ENCODE measurements at places on chromosomes 7 and 10.

DNA sequence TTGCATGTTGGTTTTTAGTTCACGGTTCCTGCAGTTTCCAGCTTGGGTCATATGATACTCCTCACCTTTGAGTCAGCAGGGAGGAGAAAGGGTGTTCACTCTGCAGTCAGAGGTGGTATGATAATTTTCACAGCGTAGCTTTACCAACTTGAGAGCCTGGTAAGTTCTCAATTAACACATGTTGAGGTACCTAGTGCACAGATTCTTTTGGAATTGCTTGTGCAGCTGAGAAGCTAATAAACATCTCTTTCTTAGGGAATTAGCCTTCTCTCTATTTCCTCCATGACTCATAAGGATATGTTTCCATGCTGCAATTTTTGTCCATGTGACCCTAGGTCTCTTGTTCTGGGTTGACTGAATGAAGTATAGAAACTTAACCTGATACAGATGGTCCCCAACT lies 166.6 kb downstream of the KIF20B start:
- no peak for DNase-seq

DNA sequence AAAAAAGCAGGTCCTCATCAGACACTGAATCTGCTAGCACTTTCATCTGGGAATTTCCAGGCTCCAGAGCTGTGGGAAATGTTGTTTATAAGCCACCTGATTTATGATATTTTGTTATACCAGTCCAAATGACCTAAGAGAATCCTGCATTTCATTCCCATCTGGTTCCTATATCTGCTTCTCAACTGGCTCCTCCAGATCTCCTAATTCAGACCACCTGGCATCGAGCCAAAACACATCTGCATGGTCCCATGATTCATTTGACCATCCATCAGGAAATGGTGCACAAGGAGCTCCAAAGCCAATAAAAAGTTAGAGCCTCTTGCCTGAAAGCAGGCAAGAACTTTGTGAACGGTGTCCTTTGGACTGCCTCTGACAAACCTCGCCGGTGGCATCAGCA lies 108.9 kb downstream of the IPMK start:
- no peak for DNase-seq

DNA sequence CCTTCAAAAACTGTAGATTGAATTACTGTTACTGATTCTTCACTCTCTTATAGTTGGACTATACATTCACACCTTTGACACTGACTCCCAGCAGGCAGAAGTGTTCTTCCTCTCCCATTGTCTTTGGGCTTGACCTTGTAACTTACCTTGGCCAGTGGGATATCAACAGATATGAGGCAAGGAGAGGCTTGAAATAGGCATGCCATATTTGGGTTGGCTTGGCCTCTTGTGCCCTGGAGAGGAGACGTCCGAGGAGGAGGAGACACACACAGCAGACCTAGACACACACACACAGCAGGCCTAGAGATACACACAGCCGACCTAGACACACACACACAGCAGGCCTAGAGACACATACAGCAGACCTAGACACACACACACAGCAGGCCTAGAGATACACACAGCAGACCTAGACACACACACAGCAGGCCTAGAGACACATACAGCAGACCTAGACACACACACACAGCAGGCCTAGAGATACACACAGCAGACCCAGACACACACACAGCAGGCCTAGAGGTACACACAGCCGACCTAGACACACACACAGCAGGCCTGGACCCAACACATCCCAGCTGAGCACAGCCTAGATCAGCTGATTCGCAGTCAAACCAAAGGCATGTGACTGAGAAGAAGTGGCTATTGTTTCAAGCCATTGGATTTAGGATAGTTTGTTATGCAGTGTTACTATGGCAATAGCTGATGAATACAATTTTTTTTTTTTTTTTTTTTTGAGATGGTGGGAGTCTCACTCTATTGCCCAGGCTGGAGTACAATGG lies 12.5 kb upstream of the GNA12 start:
- no peak for DNase-seq

DNA sequence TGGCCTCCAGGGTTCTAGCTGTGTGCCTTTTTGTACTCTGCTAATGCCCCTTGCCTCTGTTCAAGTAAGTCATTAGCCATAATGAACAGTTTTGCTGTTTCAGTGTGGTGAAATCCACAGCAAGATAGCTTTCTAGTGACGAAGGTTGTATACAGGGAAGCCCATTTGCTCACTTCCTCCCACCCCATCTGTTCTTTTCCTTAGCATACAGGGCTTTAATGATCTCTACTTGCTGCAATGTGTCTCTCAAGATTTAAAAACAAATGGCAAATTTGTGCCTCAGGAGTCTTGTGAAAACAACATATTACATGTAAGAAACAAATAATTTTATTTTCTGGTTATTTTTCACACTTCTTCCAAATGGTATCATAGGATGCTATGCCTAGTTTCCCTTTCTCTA lies 243.2 kb downstream of the CDK14 start:
- DNase-seq: no peak

GRCh38 chr10:23981520-23982309 lies 227.2 kb upstream of the KIAA1217 start:
- DNase-seq: no peak

DNA sequence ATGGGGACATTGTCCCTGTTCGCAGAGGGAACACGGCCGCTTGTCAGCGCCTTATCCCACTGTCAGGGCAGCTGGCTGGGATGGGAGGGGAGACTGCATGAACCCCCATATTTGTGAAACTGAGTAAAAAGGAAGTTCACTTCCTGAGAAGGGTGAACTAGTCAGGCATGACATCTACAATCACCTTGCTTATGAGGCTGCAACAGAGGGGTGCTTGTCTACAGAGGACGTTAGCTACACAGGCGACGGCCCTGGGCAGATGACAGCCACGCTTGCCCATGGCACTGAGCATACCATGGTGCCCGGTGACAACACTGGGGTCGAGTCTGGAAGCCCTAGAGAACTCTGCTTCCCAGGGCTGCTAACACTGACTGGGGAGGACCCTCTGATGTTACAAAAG lies 46.0 kb upstream of the KDM7A start:
- DNase-seq: no peak

- DNase-seq: no peak
Measured at GRCh38 chr7:8176370-8177081, 85.4 kb downstream of the ICA1 start.

- DNase-seq: no peak
Measured at GRCh38 chr10:96345222-96345621, 13.6 kb downstream of the OPALIN start.

- no peak for DNase-seq
Measured at GRCh38 chr10:93999401-93999851, 5.7 kb downstream of the PLCE1 start.

GRCh38 chr7:121755818-121756552 lies 117.0 kb upstream of the PTPRZ1 start:
- DNase-seq: no peak

DNA sequence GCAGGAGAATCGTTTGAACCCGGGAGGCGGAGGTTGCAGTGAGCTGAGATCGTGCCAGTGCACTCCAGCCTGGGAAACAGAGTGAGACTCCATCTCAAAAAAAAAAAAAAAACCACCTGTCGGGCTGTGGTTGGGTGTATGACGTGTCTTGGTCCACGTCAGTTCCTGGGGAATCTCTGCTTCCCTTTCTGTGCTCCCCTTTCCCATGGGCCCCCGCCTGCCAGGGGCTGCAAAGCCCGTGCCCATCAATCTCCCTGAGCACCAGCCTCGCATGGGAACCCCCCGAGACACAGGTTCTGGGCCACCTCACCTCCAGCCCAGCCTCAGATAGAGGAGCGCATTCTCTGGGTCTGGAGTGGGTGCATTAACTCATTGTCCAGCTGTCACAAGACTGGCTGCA lies 2.3 kb upstream of the SH2B2 start:
- DNase-seq: no peak

- no peak for DNase-seq
Measured at GRCh38 chr10:130904676-130905075, 406.8 kb downstream of the TCERG1L start.

DNA sequence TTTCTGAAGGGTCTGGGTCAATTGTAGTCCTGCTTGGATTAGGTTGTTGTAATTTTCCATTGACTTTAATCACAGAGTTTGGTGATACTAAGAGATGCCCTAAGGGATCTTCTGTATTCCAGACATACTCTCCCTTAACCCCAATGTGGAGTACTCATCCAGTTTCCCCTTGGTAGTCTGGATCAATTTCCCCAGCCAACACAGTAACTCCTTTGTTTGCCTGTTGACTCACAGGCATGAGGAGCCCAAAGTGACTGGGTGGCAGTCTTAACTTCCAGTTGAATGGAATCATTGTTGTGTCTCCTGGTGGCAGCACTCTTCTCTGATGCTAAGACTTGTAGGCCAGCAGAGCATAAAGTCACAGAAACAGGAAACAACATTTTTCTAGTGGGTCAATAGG lies 41.5 kb upstream of the PIK3CG start:
- DNase-seq: no peak

DNA sequence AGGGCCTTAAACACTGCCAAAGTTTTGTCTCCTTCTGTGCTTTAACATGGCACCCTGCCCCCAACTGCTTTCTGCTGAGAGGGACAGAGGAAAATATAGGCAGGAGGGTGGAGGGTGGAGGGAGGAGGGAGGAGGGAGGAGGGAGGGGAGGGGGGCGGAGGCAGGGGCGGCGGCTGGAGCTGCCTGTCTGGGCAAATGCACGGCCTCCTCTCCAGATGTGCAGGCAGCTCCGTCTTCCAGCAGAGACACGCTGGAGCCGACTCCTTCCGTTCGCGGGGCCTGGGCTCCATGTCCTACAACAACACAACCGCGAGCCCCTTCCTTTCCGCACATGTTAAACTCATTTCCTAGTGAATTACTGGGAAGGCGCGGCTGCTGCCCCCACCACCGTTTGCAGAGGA lies 14.2 kb downstream of the EBF3 start:
- DNase-seq: no peak

DNA sequence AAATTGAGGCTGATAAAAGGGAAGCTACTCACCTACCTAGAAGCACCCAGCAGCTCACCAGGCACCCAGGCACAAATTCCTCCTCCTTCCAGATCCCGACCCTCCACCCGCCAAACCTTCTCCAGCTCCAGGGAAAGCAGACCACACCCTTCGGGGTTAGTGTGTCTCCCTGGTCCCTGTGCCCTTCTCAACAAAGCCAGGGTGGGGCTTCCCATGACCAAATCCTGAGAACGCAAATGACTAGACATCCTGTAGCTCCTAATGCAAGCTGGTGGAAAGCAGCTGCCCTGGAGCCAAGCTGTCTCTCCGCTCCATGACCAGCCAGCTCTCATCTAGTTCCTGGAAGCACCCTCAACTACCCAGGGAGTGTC lies 4.4 kb downstream of the TBX20 start:
- DNase-seq: no peak

DNA sequence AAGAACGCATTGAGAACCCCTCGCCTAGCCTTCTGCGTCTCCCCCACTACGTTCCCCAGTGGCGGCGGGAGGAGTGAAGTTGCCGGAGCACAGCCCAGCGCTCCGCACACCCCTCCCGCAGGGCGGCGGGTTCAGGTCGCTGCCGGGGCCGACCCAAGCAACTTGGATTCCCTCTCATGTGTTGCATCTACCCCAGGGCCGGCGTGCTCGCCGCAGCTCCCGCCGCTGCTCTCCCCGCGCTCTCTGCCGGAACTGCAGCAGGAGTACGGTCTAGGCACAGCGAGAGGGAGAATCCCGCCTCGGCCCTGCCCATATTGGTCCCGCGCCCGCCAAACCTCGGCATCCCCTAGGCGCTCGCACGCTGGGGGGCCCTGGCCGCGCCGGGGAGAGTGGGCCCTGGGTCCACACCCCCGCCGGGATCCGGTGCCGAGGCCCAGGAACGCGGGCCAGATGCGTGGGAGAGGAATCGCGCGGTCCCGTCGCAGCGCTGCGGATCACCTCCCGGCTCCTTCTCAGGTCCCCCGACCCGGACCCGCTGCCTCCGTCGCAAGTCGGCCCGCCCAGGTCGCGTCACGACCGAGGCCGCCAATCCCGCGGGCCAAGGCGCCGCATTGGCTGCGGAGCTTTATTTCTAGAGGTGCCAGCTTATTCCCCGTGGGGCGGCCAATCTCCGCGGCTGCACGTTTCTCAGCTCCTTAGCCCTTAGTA lies 648 bp upstream of the TMEM243 start:
- DNase-seq: peak; percentile 79

GRCh38 chr10:11525503-11525902 lies 85.9 kb downstream of the USP6NL start:
- DNase-seq: no peak

DNA sequence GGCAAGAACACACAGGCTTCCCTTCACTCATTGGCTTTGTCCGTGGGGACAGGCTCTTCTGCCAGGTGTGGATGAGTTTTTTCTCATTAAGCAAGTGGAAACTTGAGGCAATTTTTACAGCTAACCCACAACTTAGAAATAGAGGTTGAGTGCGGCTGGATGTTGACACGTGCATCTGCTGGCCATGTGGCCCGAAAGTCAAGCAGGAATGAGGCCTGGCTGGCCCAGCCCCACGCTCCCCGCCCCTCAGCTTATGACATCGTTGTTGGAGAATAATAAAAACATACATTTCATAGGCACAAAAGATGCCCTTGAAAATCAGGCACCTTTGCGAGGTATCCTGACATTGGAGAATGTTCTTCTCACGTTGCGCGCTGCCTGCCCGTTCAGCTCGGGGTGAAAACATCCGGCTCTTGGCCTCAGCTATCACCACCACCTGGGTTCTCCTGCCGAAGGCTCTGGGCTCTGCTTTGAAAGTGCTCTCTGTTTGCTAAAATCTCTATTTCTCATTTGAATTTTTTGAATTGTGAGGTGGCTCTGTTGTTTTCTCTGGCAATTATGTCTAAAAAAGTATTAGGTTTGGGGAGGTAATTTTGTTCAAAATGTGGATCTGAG lies 310.7 kb downstream of the WDR37 start:
- DNase-seq: no peak

DNA sequence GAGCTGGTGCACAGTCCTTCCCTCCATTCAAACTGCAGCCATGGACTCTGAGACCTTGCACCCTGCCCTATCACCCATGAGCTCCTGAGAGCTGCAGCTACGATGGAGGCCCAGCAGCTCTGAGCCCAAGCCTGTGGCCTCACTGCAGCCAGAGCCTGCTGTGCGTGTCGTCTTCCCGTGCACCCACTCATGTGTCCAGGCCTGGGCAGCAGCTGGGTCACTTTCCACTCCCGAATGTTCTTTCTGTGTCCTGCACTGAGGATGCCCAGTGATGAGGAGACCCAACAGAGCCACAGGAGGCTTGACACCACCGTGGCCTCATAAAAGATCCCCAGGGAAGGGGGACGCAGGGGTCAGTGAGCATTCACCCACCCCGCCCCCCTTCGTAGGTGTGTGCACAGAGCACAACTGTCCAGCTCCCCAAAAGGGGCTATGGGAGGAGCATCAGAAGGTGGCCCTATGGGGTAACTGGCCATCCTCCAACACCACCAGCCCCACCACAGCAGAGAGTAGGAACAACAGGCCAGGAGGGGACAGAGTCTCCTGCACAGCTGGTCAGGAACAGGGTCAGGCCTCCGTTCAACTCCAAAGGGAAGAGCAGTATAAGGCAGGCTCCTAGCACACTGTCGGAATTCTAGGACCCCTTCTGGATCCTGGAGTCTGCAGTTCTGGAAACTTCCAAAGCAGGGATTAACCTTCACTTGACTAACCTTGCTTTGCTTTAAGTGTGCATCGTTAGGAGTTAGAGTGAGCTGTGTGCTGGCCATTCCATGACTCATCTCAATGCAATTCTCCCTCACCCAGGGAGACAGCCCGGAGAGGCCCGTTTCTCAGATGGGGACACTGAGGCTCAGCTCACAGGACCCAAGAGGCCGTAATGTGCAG lies 52.6 kb downstream of the RASGEF1A start:
- DNase-seq: no peak

Measured in renal cortex interstitium (tissue), 15 donors.